ENCODE measurements at places on chromosomes 7 and 10. TPM values are rescaled to one million over a fixed set of nuclear protein-coding genes. Genes with fewer than 3 reads are reported as not detected.

- no peaks in the 10 kb centered on the region for H3K27me3 ChIP-seq
- H3K4me1 ChIP-seq, result no peaks in the 10 kb centered on the region
- H3K4me3 ChIP-seq, result no peak overlapping the region
- no peak for DNase-seq
- no peaks in the 10 kb centered on the region for H3K36me3 ChIP-seq
Observed at GRCh38 chr7:103432712-103433111, 13.3 kb downstream of the SLC26A5 start.

SLC16A12 gene
- total RNA-seq, result 5.7 TPM

DNA sequence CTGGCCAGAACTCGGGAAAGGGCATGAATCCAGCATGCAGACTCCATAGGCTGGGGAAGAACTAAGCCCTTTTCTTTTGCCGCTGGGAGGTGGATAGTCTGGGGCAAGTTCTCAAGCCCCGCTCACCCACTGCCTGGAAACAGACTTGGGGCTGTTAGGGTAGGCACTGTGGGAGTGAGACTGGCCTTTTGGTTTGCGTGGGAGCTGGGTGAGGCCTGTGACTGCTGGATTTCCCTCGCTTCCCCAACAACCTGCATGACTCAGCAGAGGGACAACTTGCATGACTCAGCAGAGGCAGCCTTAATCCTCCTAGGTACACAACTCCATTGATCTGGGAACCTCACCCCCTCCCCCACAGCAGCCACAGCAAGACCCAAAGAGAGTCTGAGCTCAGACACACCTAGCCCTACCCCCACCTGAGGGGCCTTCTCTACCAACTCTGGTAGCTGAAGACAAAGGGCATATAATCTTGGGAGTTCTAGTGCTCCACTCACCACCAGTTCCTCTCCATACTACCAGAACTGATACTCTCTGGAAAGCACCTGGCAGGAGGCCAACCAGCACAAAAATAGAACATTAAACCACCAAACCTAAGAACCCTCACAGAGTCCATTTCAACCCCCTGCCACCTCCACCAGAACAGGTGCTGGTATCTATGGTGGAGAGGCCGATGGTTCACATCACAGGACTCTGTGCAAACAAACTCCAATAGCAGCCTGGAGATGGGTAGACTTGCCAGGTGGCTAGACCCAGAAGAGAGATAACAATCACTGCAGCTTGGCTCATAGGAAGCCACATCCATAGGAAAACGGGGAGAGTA lies 81.4 kb upstream of the LAMB4 start:
- no peak overlapping the region for H3K4me3 ChIP-seq
- H3K4me1 ChIP-seq, result no peaks in the 10 kb centered on the region
- DNase-seq, result no peak
- no peak overlapping the region for H3K27ac ChIP-seq

- peak; percentile 14 for DNase-seq
- H3K36me3 ChIP-seq, result no peaks in the 10 kb centered on the region
- H3K27me3 ChIP-seq, result no peaks in the 10 kb centered on the region
- H3K4me3 ChIP-seq, result no peak overlapping the region
Observed at GRCh38 chr7:134992626-134993179, 6.4 kb downstream of the AGBL3 start.

DNA sequence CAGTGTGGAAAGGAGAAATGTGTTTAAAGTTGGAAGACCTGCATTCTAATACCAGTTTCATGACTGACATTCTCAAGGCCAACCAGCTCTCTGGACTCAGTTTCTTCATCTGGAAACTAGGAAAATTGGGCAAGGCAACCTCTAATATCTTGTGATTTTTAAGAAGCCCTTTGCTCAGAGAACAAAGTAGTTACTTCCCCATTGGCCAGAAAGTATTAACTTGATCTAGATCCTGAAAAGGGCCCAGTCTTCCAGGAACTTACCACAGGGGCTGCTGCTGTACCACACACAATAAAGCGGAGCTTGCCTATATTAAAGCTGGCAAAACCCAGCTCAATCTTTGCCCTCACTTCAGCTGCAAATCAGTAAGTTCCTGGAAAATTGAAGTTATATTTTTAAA lies 155.6 kb upstream of the ADO start:
- H3K27me3 ChIP-seq, result no peaks in the 10 kb centered on the region
- H3K4me3 ChIP-seq, result no peak overlapping the region
- no peak for DNase-seq
- H3K4me1 ChIP-seq, result no peaks in the 10 kb centered on the region
- no peaks in the 10 kb centered on the region for H3K36me3 ChIP-seq

- no peaks in the 10 kb centered on the region for H3K27me3 ChIP-seq
- DNase-seq, result no peak
- no peak overlapping the region for H3K4me3 ChIP-seq
- H3K27ac ChIP-seq, result no peak overlapping the region
Observed at GRCh38 chr10:55653531-55653930, 707.5 kb downstream of the ZWINT start.

NPSR1 gene
- not detected for total RNA-seq

OR2A2 gene
- total RNA-seq, result not detected

GRCh38 chr7:111053035-111053434 lies 37.9 kb upstream of the LRRN3 start:
- no peaks in the 10 kb centered on the region for H3K36me3 ChIP-seq
- H3K4me3 ChIP-seq, result no peak overlapping the region
- H3K27me3 ChIP-seq, result no peaks in the 10 kb centered on the region
- H3K4me1 ChIP-seq, result no peaks in the 10 kb centered on the region
- no peak for DNase-seq

DNA sequence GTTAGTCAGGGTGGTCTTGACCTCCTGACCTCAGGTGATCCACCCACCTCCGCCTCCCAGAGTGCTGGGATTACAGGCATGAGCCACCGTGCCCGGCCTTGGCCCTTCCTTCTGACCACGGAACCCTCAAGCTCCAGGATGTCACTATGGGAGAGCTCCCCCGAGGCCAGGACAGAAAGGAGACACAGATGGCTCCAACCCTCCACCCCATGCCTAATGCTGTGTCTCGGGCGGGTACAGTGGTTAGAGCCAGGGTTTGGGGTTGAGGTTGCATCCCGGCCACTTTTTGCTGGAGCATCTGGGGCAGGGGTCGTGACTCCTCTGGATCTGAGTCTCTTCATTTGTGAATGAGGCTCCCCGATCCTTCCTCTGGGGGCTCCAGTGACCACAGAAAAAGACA lies 8.1 kb downstream of the MYL10 start:
- no peak overlapping the region for H3K4me3 ChIP-seq
- peaks cover 30% of the 10 kb centered on the region for H3K4me1 ChIP-seq
- DNase-seq, result no peak
- no peak overlapping the region for H3K27ac ChIP-seq
- H3K36me3 ChIP-seq, result no peaks in the 10 kb centered on the region

GPR26 gene
- not detected for total RNA-seq

BHLHA15 gene
- 0.92 TPM for total RNA-seq

GRCh38 chr10:102421507-102421756 lies 796 bp downstream of the FBXL15 start:
- peak overlapping the region; percentile 92 for H3K27ac ChIP-seq
- H3K36me3 ChIP-seq, result no peaks in the 10 kb centered on the region
- H3K27me3 ChIP-seq, result peaks cover 14% of the 10 kb centered on the region
- H3K4me1 ChIP-seq, result peaks cover 24% of the 10 kb centered on the region
- no peak for DNase-seq

DNA sequence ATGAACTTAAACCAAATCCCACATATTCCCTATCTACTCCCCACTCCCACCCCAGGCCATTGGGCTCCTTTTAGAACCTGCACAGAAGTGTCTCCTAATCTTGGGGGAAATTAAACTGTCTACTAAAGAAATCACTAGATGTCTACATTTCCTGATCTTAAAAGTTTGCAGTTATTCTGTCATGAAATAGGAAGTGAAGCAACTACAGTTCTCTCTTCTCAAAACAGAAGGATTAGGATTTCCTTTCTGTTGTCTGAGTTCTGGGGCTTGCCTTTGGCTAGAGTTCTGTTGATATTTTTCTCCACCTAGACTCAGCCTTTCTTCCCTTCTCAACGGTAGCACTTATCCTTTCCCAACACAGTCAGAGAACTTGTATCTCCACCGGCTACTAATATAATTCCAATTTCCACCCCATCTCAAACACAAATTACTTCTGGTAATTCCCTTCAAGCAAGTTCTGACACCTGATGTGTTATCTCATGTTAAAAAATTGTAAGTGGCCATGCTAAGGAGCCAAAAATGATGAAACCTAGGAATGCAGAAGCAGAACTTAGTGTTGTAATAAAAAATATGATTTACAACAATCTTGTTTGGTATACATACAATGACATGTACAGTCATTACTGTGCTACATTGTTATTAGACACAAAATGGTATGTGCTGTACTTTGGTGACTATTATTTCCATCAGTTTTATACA lies 12.1 kb downstream of the OR9A4 start:
- H3K4me1 ChIP-seq, result no peaks in the 10 kb centered on the region
- no peaks in the 10 kb centered on the region for H3K36me3 ChIP-seq
- no peak for DNase-seq
- no peaks in the 10 kb centered on the region for H3K27me3 ChIP-seq
- no peak overlapping the region for H3K4me3 ChIP-seq

PIP gene
- not detected for total RNA-seq

PTPN20 gene
- 0.32 TPM for total RNA-seq

DNA sequence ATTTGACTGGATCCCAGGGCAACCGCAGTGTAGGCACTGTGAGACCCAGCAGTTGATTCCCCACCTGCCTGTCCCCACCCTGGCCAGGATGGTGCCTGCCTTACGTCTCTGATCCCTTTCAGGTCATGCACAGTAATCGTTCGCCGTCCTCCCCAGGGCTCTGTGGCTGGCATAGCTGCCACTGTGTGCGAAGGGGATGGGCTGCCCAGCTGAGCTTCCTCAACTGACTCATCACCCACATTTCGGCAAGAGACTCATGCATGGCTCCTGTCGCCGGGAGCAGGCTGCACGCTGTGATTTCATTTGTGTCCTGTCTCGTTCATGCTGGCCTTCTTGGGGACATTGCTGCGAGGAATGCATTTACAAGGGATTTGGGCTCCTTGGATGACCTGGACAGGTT lies 252.4 kb downstream of the KLF6 start:
- no peaks in the 10 kb centered on the region for H3K27me3 ChIP-seq
- no peak overlapping the region for H3K27ac ChIP-seq
- no peak overlapping the region for H3K4me3 ChIP-seq
- no peak for DNase-seq
- no peaks in the 10 kb centered on the region for H3K36me3 ChIP-seq

MACROH2A2 gene
- 47.2 TPM for total RNA-seq

- no peak overlapping the region for H3K27ac ChIP-seq
- no peak for DNase-seq
- H3K27me3 ChIP-seq, result no peaks in the 10 kb centered on the region
Observed at GRCh38 chr10:26863351-26864076, 2.8 kb upstream of the ABI1 start.

DNA sequence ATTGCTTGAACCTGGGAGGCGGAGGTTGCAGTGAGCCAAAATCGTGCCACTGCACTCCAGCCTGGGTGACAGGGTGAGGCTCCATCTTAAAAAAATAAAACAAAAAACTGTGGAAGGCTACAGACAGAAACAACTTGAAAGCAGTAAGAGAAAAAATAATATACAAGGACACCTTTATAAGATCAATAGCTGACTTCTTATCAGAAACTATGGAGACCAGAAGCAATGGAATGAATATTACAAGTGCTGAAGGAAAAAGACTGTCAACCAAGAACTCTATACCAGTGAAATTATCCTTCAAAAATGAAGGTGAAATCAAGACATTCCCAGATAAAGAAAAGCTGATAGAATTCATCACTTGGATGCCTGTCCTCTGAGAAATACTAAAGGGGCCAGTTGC lies 49.0 kb downstream of the RBAK start:
- no peaks in the 10 kb centered on the region for H3K27me3 ChIP-seq
- no peak overlapping the region for H3K4me3 ChIP-seq
- DNase-seq, result no peak
- no peaks in the 10 kb centered on the region for H3K4me1 ChIP-seq

HOGA1 gene
- 5.8 TPM for total RNA-seq

DNA sequence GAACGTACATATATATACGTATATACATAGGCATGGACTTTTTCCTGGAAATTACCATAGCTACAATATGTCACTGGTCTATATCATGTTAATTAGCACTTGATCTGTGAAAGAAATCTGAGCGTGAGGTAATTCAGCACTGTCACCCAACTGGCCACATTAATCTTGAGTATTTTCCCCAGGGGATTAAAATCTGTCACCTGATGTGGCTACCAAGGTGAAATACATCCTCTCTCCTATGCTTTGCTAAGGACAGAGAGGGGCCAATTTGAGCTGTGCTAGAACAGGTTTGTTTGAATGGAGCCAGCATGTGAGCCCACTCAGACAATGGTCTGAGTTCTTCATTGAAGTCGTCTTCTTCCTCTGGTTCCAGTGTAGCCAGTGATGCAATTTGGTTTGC lies 33.3 kb downstream of the CYCS start:
- DNase-seq, result no peak
- no peaks in the 10 kb centered on the region for H3K27me3 ChIP-seq
- no peaks in the 10 kb centered on the region for H3K36me3 ChIP-seq
- H3K4me3 ChIP-seq, result no peak overlapping the region

DNA sequence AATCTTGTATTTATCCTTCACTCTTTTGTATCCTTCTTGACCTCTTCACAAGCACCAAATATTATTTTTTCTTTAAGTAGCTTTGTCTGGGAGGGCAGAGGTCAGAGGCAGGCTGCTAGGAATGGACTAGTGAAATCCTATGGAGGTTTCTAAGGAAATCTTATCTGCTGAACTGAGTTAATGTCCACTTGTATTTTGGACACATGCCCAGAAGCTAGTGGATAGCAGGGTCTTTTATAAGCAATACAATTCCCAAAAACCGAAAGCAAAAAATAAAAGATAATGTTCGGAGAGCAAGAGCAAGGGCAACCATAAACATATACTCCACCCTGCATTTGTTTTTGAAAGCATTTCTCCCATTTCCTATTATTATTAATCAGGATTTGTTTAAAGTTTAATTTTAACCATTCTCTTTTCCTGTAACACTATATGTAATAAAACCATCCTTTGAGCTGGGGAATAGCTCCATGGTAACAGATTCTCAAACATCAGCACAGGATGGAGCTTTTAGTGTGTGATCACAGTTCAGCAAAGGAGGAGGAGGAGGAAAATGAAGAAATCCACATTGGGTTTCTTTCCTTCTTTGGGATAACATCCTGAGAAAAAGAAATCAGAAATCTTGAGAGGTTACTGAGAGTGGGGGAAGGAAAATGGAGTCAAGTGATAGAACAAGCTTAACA lies 328.2 kb upstream of the LRRN3 start:
- peak; percentile 9 for DNase-seq
- no peaks in the 10 kb centered on the region for H3K27me3 ChIP-seq
- H3K36me3 ChIP-seq, result no peaks in the 10 kb centered on the region
- H3K4me1 ChIP-seq, result no peaks in the 10 kb centered on the region
- no peak overlapping the region for H3K4me3 ChIP-seq

DNA sequence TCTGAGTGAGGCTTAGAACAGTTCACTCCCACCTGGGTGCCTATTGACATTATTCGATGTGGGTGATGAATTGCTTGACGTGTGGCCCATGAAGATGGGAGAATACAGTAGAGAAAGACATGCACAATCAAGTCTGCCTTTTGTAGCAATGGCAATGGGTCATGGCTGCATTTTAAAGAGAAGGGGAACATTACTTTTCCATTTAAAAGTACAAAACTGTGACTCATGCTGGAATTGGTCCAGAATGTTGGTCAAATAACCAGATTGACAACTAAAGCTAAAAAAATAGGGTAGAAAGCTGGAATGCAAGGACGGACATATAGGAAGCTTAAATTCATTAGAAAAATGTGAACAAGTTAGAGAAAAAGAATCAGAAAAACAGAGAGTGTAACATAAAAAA lies 104.1 kb upstream of the SLC25A13 start:
- no peak for DNase-seq

C1GALT1 gene
- 65.4 TPM for total RNA-seq

GRCh38 chr7:143304938-143305337 lies 11.0 kb upstream of the CLCN1 start:
- no peak overlapping the region for H3K4me3 ChIP-seq
- H3K27me3 ChIP-seq, result no peaks in the 10 kb centered on the region
- no peaks in the 10 kb centered on the region for H3K4me1 ChIP-seq
- H3K36me3 ChIP-seq, result no peaks in the 10 kb centered on the region
- no peak for DNase-seq

Data from hepatocyte (in vitro differentiated cells).